Activated CD8-positive, alpha-beta memory T cell treated with anti-CD3 and anti-CD28 coated beads for 36 hours (primary cell): ENCODE measurements at places on chromosomes 6 and 20. TPM values are rescaled to one million over a fixed set of nuclear protein-coding genes. Genes with fewer than 3 reads are reported as not detected.

Gene NMBR
- not detected for total RNA-seq

Gene LST1
- total RNA-seq, result 19.2 TPM

Gene CCN6
- not detected for total RNA-seq

Gene RSPO3
- not detected for total RNA-seq

Gene FOXQ1
- total RNA-seq, result not detected

Gene B3GAT2
- total RNA-seq, result not detected

Gene CRIP3
- 0.88 TPM for total RNA-seq

Gene TAGAP
- total RNA-seq, result 121 TPM

Gene UBE2J1
- total RNA-seq, result 31.7 TPM

Gene CD40
- 3.0 TPM for total RNA-seq

Gene SOX18
- not detected for total RNA-seq

Gene ULBP1
- total RNA-seq, result 1.1 TPM

Gene PAK5
- total RNA-seq, result not detected

Gene STX11
- 24.7 TPM for total RNA-seq

Gene STMND1
- not detected for total RNA-seq

Gene TMEM244
- total RNA-seq, result 0.38 TPM

Gene MAFB
- total RNA-seq, result 0.11 TPM

Gene DOK5
- total RNA-seq, result 5.5 TPM

Gene EPPIN
- not detected for total RNA-seq

Gene TRIM10
- not detected for total RNA-seq

Gene MYLK2
- 0.19 TPM for total RNA-seq

Gene SEL1L2
- not detected for total RNA-seq

Gene PNPLA1
- total RNA-seq, result not detected

Gene TGM3
- not detected for total RNA-seq

Gene SLC22A16
- not detected for total RNA-seq

Gene PLA2G7
- not detected for total RNA-seq

Gene KIF6
- 0.17 TPM for total RNA-seq

Gene HAO1
- not detected for total RNA-seq

Gene TBC1D22B
- 13.3 TPM for total RNA-seq

Gene PRDM13
- not detected for total RNA-seq

Gene SLC2A10
- total RNA-seq, result 0.04 TPM

Gene DEF6
- 70.8 TPM for total RNA-seq

Gene SLC17A1
- total RNA-seq, result not detected

Gene TINAG
- not detected for total RNA-seq

Gene BNIP5
- not detected for total RNA-seq

Gene SLC24A3
- not detected for total RNA-seq

Gene FRK
- total RNA-seq, result 0.04 TPM

Gene SNAP25
- total RNA-seq, result 0.15 TPM
